ENCODE measurements at places on chromosomes 2 and 18.

DNA sequence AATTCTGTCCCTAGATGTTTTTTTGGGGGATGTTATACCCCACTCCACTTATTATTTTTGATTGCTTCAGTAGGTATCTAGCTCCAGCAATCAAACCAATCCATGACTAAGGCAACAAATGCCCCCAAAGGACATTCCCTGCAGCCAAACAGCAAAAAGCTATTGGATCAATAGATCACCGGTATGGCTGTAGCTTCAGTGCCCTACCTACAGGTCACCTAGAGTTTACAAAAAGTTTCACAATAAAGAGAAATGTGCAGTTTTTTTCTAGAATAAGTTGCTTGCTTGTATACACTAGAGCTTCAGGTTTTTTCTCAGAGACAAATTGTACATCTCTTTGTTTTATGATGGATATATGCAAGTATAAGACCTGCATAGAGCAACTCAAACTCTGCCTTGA, 27.7 kb downstream of the PDE11A start:
- DNase-seq: no peak

DNA sequence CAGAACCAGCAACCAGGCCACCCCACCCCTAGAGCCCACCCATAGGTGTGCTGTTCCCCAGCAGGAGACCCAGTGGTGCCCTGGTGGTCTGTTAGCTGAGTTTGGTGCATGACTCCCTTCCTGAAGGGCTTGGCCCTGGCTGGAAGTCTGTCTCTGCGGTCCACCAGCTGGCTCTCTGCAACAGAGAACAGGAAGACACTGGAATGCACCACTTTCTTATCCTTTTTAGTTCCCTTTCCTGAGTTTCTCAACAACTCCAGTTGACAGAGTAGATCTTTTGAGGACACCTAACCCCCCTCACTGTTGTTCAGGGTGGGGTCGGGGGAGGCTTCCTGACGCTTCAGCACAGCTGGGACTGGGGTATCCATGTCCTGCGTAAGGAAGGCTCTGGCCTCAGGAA, 11.9 kb upstream of the RPL37A start:
- no peak for DNase-seq

DNA sequence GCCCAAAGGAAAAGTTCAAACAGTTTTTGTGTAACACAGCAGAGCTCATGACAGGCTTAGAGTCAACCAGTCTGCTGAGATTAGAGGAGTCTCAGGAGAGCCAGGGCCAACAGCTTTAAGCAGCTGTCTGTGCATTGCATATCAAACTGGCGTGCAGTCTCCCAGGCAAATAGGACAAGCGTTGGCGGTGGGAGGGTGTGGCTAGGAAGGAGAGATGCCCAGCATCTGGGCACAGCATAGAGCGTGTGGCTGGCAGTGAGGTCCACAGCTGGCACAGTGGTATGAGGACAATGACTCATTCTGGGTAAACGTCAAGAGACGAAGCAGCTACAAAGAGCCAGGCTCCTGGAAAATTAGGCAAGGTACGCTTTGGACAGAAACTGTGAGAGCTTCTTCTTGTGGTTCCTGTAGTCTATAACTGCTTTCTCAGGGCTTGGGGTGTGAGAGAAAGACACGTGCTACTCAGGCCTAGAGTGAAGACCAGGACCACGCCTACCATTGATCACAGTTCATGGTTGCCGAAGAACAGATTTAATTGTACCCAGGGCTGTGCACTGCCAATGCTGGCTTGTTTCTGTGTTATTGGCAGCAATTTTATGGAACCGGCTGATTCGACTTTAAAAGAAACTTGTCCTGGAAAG, 14.8 kb downstream of the ZAP70 start:
- no peak for DNase-seq

DNA sequence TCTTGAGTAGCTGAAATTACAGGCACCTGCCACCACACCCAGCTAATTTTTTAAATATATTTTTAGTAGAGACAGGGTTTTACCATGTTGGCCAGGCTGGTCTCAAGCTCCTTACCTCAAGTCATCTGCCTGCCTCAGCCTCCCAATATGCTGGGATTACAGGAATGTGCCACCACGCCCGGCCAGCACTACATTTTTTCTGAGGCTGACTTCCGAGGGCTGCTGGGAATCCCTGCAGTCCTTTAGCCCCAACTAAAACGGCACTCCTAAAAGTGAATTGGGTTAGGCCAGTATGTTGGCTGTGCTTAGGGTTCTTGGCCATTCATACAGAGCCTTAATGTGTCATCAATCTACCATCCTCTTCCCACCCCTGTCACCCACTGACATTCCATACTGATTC, 375.4 kb downstream of the DCC start:
- DNase-seq: no peak

GRCh38 chr2:209460151-209460761, 36.4 kb downstream of the MAP2 start:
- no peak for DNase-seq

DNA sequence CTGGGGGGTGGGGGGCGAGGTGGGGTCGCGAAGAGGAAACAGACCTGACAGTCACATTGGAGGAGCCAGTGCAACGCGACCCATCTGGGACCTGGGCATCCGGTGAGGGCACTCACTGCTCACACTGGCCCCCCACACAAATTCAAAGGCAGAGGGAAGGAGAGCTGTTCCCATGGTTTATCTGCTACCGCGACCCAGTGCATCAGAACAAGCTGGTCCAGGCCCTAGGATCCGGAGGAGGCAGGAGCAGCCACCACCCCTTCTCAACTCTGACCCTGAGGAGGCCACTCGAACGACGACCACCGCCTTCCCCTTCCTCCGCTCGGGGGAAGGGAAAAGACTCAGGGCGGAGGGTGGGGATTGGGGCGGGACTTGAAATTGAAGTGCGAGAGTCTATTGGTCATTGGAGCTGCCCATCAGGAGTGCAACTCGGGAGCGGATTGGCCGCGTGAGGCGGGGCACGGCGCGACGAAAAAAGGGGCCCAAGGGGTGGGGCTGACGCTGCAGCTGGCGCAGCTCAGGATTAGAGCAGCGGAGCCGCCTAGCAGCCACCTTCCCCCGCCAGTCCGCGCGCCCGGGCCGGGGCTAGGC, at the start of gene CDK5R2:
Gene CDK5R2 (plus strand): TSS at position 526 of the 591 bp plus-strand sequence. CDS start 155 bp downstream, outside the sequence.
- DNase-seq: peak; percentile 70

DNA sequence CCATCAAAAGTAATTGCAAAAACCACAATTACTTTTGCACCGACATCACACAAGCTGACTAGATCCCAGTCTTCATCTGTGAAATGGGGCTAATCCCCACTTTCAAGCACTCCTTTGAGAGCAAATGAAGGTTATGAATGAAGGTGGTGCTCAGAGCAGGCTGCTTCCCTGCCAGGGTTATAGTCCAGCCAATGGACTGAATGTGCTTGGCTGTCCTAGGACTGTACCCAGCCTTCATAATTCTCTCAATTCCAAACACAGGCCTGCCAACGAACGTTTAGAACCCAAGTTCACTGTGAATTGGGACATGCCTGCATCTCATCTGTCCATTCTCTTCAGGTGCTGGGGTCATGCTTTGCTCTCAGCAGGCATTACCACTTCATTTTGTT, 27.8 kb upstream of the ICOS start:
- DNase-seq: no peak

- no peak for DNase-seq
These were observed 88.0 kb downstream of the C1D start for GRCh38 chr2:67974559-67975430.

DNA sequence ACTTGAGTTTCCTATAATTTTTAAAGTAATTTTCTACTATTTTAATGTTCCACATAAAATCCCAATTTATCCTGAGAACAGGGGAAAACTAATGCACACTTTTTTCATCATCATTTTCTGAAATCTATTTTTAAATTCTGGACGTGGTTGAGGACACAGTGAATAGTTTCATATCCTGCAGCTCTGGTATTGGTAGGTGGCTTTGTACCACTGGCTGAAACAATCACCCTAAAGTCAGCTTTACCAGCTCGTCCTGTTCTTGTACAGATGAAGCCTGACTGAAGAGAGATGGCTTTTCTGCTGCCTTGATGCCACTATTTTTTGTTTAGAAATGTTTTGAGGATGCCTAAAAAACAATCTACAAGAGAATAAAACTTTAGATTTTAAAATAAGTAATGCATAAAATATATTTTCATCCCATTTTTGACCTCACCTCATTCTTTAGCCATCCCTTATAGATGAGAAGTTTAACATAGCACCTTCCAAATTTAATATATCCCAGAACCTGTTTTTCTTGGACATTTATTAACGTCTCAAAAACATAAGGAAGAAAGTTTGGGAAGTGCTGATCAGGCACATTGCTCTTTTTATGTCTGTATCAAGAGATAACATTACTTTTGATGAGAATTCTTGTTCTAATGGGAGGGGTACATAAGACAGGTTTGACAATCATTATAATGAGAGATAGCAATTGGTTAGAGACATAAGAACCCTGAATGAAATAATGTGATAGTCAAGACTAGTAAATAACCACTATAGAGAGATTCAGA, 80.9 kb downstream of the GALNT1 start:
- DNase-seq: no peak

- no peak for DNase-seq
These were observed 131.9 kb downstream of the ATL2 start for GRCh38 chr2:38245114-38245641.

- DNase-seq: no peak
These were observed 6.6 kb downstream of the VWA3B start for GRCh38 chr2:98093611-98094010.

DNA sequence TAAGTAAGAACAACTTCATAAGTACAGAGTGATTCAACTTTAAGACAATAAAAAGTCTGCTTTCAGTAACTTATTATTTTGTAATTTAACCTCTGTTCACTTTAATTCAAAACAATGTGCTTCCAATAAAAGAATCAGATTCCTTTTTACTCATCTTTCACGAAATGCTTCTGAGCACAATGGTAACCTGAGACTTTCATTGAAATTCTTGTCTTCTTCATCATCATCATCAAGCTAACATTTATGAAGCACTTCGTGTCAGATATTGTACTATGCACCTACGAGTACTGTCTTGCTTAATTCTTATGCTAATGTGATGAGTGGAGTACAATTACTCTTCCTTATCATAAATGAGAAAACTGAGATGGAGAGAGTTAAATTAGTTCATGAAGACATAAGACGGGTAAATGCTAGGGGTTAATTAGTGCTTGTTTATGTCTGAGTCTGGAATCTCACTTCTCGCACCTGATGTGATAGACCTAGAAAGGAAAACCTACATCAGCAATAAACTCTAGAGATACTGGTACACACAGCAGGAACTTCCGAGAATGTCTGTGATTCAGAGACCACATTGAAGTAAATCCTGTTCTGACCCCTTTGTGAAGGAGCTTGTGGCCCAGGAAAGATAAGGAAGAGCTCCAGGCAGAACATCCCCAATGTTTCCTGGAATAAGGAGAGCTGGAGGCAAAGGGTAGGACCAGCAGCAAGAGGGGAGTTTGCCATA, 227.6 kb upstream of the ETAA1 start:
- DNase-seq: no peak

GRCh38 chr18:6537475-6537874, 122.8 kb upstream of the L3MBTL4 start:
- DNase-seq: no peak

DNA sequence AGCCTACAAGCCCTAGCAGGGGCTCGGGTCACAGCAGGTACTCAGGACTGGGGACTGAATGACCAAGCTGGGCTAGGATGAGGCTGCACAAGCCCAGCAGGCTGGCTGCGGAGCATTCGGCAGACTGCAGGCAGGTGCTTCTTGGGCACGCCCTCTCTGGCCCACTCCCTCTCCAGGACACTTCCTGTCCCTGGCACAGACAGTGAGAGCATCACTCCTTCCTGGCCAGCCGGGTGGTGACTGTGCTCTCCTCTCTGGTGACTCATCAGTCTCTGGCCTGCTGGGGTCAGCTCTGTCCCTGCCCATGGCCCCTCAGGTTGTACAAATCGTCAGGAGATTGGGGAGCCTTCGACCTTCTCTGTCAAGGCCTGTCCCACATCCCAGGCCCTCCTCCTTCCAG, 22.5 kb downstream of the C1QL2 start:
- DNase-seq: no peak

GRCh38 chr18:23932385-23933067, 82.0 kb upstream of the TTC39C start:
- no peak for DNase-seq

- no peak for DNase-seq
These were observed 44.3 kb downstream of the EDAR start for GRCh38 chr2:108944601-108945331.

GRCh38 chr2:163884416-163884815, 148.6 kb upstream of the FIGN start:
- no peak for DNase-seq

GRCh38 chr2:207073801-207074678, 91.7 kb downstream of the KLF7 start:
- DNase-seq: no peak

GRCh38 chr2:180715044-180715443, 265.4 kb upstream of the UBE2E3 start:
- no peak for DNase-seq

GRCh38 chr2:24870891-24871705, 48.9 kb downstream of the ADCY3 start:
- no peak for DNase-seq

DNA sequence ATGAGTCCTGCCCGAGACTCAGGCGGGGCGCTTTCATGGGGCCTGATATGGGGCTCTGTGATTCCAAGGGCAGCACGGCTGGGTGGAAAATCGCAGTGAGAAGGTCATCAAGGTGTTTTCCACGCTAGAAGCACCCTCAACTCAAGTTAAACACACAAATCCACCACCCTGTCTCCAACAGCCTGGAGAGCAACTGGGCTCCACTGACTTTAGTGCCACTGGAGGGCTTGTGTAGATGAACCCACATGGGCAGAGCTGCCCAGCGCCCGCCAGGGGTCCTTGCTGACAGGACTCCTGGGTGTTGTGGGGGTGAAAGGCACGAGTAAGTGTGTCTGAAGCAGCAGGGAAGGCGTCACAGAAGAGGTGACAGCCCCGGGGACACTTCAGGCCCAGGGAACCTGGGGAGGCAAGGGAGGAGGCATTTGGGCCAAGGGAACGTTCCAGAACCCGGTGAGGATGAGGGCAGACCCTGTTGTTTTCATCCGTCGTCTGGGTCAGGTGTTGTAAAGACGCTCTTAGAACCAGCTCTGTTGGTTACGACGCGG, 51.8 kb upstream of the CTDP1 start:
- no peak for DNase-seq

DNA sequence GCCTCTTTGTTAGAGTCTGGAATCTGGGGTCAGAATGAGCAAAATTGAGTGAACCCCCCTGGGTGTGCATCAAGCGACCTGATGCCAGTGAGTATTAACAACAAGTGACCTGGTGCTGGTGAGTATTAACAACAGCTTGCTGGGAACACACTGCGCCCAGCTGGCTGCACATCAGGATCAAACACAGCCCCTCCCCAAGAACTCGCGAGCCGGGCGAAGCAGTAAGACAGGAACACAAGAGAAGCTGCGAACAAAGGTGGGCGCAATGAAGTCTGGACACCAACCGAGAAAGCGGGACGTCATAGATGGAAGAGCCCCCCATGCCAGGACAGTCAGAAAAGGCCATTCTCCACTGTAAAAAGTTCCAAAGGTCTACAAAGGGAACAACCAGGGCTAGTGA, 34.3 kb downstream of the CRACDL start:
- DNase-seq: no peak

All from amniotic stem cell (primary cell).